ENCODE measurements at places on chromosomes 3 and 15.
A peak's percentile ranks its signal among the peaks of the same experiment; 100 is the strongest.

GRCh38 chr3:81744366-81744765 lies 17.1 kb downstream of the GBE1 start:
- DNase-seq: no peak

- no peak for DNase-seq
Measured at GRCh38 chr3:99938270-99938911, 120.7 kb downstream of the CMSS1 start.

DNA sequence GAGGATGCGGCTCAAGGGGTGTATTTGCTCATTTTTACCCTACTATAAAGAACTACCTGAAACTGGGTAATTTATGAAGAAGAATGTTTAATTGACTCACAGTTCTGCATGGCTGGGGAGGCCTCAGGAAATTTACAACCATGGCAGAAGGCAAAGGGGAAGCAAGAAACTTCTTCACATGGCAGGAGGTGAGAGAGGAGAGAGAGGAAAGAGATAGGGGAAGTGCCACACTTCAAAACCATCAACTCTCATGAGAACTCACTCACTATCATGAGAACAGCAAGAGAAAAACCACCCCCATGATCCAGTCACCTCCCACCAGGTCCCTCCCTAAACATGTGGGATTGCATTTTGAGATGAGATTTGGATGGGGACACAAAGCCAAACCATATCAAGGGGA lies 192.7 kb downstream of the DIPK2A start:
- no peak for DNase-seq

GRCh38 chr15:75577401-75578172 lies 1.5 kb downstream of the PTPN9 start:
- DNase-seq: peak; percentile 19
